CD4-positive, alpha-beta T cell treated with Interferon gamma for 1 hour (primary cell): ENCODE measurements at places on chromosomes 7 and 10.

- no peak for DNase-seq
These were observed 301.3 kb downstream of the HGF start for GRCh38 chr7:81468526-81468925.

DNA sequence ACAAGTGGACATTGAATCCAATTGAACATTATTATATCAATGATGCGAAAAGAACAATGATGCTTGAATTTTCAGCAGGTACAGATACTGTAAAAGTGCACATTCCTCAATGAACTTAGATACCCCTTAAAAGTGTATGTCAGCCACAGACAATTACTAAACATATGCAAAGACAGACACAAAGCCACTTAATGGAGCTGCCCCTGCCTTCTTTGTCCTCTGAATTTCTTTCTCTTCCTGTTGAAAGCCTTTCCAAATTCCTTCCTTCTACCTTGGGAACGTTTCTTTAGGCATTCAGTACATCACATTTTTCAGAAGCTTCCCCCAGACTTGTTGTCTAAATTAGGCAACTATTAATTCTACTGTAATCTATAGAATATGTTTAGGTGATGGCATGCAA lies 706.8 kb upstream of the MBL2 start:
- no peak for DNase-seq

- DNase-seq, result no peak
These were observed 221.0 kb downstream of the TWIST1 start for GRCh38 chr7:18896343-18896975.

DNA sequence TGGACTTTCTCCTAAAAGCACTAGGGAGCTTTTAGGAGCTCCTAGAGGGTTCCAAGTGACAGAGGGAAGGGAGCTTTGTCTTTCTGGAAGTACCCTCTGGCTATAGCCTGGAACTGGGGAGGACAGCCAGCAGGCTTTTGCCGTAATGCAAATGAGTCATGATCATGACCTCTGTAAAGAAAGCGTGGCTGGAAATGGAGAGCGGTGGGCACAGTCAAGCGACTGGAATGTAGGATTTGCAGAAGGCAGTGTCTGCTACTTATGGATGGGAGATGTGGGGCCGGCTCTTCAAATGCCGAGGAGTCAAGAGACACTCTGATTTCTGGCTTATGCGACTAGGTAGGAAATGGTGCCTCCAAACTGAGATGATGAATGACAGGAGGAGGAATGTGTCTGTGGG lies 34.6 kb upstream of the PLPP4 start:
- no peak for DNase-seq

DNA sequence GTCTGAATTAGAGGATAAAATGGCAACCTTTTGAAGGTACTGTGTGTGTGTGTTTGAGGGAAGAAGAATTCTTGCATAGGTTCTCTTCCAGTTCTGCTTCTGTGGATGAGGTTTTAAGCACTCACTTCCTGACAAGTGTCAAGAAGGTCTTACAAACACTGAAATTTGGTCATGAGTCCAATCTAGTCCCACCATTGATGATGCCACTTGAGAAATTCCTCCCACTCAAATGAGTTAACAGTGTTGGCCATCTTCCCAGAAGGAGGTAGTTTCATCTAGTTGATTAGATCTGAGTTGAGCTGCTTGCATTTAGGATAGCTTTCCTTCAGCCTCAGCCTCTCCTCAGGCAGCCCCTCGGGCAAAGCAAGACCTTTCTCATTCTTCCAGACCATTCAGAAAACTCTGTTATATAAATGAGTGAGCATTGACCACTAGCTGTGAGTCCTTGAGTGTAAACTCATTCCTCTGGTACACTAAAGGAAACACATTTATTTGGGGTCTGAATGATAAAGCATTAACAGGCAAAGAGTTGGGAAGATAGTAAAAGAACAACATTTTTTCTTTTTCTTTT lies 189.5 kb downstream of the TRIL start:
- no peak for DNase-seq

GRCh38 chr7:727104-727805 lies at the start of gene PRKAR1B:
Gene PRKAR1B (minus strand): TSS chr7:727281. CDS start chr7:711505, 15,776 bp downstream.
- DNase-seq, result no peak

DNA sequence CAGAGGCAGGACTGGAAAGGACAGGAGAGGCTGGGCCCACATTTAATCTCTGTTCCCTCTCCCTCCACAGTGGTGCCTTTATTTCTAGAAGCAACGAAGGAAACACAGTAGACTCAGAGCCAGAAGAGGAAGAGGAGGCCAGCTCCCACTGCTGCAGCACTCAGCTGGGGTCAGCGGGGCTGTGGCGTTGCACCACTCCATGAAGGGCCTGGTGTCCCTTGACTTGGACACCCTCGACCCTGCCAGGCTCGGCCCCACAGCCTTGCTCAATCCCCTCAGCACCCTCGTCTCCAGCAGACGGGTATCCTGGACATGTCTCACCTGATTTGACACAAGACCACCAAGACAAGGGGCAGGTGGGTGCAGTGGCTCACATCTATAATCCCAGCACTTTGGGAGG lies 38.8 kb downstream of the PRKAG2 start:
- no peak for DNase-seq

- DNase-seq, result no peak
These were observed 34.4 kb downstream of the MXI1 start for GRCh38 chr10:110241841-110242240.

GRCh38 chr10:92027141-92027540 lies 103.6 kb downstream of the BTAF1 start:
- DNase-seq, result no peak

DNA sequence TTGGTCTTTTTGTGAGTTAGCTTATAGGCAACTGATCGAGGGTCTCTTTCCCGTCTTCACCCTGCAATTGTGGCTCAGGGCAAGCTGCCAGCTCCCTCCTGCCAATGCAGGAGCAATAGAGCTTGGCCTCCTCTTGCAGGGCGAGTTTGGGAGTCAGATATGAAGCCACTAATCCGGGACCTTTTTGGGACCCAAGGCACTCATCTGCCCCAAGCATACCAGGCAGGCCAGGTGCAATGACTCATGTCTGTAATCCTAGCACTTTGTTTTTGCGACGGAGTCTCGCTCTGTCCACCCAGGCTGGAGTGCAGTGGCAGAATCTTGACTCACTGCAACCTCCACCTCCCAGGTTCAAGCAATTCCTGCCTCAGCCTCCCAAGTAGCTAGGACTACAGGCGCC lies 21.1 kb downstream of the LIMK1 start:
- DNase-seq, result no peak

GRCh38 chr10:126402721-126403695 lies 14.7 kb upstream of the ADAM12 start:
- DNase-seq, result no peak

- DNase-seq, result peak; percentile 39
These were observed 24.9 kb downstream of the MTURN start for GRCh38 chr7:30159698-30160143.

GRCh38 chr10:8416192-8416701 lies 361.8 kb downstream of the GATA3 start:
- DNase-seq, result peak; percentile 60
